Breast epithelium (tissue), 4 donors: ENCODE measurements at places on chromosomes 5 and 9. TPM values are rescaled to one million over a fixed set of nuclear protein-coding genes. Genes with fewer than 3 reads are reported as not detected.

The PRSS3 gene
- 0.33 TPM for total RNA-seq

The PCDHB16 gene
- 11.8 TPM for total RNA-seq

The CD74 gene
- 392 TPM for total RNA-seq

The TLE1 gene
- total RNA-seq, result 41.1 TPM

The GPR151 gene
- not detected for total RNA-seq

The OTULINL gene
- 14.4 TPM for total RNA-seq

The CCNO gene
- total RNA-seq, result 4.3 TPM

The KIF4B gene
- total RNA-seq, result not detected

The COL23A1 gene
- 0.32 TPM for total RNA-seq

The PRRX2 gene
- total RNA-seq, result 9.9 TPM

The PCDH1 gene
- total RNA-seq, result 28.3 TPM

The STPG3 gene
- not detected for total RNA-seq

The PCDHB14 gene
- total RNA-seq, result 4.2 TPM

The IGFBPL1 gene
- total RNA-seq, result not detected

The SH3PXD2B gene
- 118 TPM for total RNA-seq

The BARX1 gene
- total RNA-seq, result 2.9 TPM

The SOWAHA gene
- total RNA-seq, result 0.96 TPM

The ZNF462 gene
- 36.4 TPM for total RNA-seq

The HAPLN1 gene
- not detected for total RNA-seq

The CNTLN gene
- total RNA-seq, result 13.6 TPM

The PCDHGA10 gene
- 10.5 TPM for total RNA-seq

The CXCL14 gene
- 1,054 TPM for total RNA-seq

The CFAP157 gene
- total RNA-seq, result 2.0 TPM

The POLR1E gene
- total RNA-seq, result 28.8 TPM

The LCN15 gene
- total RNA-seq, result not detected

The SV2C gene
- total RNA-seq, result 0.59 TPM

The PKD2L2 gene
- not detected for total RNA-seq

The FBP2 gene
- not detected for total RNA-seq

The TNFSF8 gene
- total RNA-seq, result 9.8 TPM

The CNTNAP3B gene
- total RNA-seq, result 17.6 TPM

The SPINK4 gene
- total RNA-seq, result not detected
